ENCODE measurements at places on chromosomes 13 and 19.

GRCh38 chr13:26401578-26402021 lies 147.7 kb downstream of the CDK8 start:
- no peak for DNase-seq

GRCh38 chr13:69690999-69691398 lies 416.6 kb upstream of the ATXN8OS start:
- DNase-seq: no peak

DNA sequence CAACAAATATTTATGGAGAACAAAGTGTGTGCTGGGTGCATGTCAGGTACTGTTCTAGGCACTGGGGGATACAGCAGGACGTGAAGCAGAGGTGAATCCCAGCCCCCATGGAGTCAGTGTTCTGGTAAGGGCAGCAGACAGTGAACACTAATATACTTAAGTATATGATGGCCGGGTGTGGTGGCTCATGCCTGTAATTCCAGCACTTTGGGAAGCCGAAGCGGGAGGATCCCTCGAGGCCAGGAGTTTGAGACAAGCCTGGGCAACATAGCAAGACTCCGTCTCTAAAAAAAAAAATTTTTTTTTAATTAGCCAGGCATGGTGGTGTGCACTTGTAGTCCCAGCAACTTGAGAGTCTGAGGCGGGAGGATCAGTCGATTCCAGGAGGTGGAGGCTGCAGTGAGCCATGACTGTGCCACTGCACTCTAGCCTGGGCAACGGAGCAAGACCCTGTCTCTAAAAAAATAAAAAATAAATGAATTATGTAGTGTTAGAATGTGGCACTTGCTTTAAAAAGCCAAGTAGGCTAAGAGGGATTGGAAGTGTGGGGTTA lies 22.6 kb downstream of the CHST8 start:
- no peak for DNase-seq

GRCh38 chr19:42989851-42990250 lies 36.4 kb downstream of the PSG11 start:
- no peak for DNase-seq

DNA sequence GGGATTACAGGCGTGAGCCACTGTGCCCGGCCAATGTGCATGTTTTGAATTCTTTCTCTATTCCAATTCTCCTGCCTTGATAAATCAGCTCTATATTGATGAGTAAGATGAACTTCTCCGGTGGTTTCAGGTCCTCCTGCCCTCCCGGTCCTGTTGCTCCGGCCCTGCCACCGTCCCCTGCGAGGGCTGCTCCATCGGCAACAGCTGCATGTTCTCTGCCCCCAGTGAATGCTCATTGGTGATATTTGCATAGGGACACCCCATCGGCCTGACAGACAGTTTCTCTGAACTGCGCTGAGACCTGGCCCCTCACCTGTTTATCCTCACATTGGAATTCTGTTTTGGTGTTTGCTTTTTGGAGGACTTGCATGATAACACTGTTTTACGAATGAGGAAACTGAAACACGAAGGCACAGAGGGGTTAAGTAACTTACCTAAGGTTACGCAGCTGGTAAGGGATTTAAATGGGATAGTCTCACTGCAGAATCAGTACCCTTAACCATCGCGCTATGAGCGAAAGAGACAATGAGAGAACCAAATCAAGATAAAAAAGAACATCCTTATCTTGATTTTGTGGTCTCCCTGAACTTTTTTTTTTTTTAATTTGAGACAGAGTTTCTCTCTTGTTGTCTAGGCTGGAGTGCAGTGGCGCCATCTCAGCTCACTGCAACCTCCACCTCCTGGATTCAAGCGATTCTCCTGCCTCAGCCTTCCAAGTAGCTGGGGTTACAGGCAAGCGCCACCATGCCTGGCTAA lies 32.2 kb downstream of the ZNF557 start:
- no peak for DNase-seq

DNA sequence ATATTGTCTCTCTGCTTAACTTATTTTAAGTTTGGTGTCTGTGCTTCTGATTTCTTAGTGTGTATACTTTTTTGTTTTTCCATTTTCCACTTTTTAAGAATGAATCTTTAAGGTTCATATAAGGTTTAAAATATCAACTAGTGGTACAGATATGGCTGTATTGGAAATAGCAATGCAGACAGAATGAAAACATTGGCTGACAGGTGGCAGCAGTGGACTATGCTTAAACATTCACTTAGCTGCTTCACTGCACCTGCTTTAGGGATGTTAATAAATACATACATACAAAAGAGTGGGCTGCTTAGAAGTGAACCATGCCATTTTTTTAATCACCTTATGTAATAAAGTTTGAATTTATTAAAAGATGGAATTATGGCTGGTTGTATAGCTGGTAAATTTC lies 27.3 kb downstream of the TM9SF2 start:
- no peak for DNase-seq

DNA sequence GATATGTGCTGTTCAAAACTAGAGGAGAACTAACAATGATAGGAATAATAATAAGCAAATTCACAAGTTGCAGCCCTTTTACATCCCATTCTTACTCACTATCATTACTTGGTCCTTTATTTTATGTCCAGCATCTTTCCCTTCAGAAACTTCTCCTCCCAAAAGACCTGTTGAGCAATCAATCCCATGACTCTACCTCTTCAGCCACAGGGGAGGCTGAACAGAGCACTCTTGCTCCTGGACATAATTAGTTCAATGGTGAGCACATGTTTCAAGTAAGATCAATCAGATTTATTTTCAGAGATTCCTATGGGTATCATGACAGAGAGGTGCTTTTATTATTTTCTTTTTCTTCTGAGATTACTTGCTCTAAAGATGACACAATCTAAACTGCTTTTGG lies 260.0 kb downstream of the COG6 start:
- DNase-seq: peak; percentile 17

All from adipocyte (in vitro differentiated cells).